ENCODE measurements at places on chromosomes 16 and 17. TPM values are rescaled to one million over a fixed set of nuclear protein-coding genes. Genes with fewer than 3 reads are reported as not detected.

DNA sequence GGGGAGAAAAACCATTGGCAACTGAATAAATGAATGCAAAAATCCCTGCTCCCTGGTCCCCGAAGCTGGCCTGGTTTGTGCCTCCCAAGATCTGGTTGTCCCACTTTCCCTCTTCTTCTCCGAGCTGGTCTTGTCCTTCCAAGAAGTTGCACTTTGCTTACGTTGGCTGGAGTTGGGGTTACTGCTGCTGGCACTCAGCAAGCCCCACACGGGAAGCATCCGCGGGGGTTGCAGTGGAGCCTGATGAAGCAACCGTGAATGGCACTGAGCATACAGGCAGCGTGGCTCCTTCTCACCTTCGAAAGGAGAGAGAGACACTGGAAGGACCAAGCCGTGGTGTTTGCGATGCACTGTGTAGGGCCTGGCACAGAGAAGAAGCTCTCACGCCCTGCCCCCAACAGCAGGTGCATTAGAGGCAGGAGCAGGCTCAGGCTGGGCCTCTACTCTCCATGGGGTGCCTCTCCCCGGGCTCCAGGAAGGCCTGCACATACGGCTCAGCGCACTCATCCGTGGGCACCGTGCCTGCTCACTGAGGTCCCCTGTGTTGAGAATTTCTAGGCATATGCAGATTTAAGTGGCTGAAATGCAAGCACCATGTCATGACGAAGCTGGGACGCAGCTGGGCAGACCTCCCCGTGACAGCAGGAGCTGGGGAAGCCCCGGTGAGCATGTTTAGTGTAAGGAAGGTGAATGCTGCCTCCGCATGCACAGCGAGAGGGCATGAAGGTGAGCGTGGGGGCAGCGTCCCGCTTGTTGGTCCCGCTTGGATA is 12.1 kb downstream of the CA5A start:
- no peak overlapping the region for H3K4me3 ChIP-seq
- no peak overlapping the region for H3K27ac ChIP-seq
- H3K27me3 ChIP-seq, result peaks cover 17% of the 10 kb centered on the region
- no peaks in the 10 kb centered on the region for H3K36me3 ChIP-seq

- no peak overlapping the region for H3K27ac ChIP-seq
- DNase-seq, result no peak
- peaks cover 1% of the 10 kb centered on the region for H3K36me3 ChIP-seq
- no peak overlapping the region for H3K4me3 ChIP-seq
These were observed 161.0 kb downstream of the CCDC182 start for GRCh38 chr17:57584050-57584551.

DNA sequence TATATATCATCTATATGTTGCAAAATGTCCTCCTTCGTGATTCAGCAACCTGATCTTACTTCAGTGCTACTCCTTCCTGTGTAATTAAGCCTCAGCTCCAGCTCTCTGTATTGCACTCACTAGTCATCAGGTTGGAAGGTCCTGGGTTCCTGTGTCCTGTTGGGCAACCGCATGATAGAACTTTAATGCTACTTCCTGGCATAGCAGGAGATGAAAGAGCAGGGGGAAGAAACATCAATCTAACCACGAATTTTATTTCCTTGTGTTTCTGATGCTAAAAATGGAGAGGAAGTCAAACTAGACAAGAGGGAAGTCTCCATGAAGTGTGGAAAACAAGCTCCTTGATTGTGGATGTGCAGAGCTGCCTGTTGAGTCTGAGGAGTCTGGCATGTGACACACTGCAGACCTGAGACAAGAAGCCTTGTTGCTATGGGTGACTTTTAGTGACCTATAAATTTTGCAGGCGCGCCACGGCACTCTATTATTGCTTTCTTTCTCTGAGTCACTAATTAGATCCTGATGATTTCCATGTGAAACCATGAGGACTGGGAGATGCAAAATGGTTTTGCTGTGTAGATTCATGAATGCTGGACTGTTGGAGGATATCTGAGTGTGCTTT is 25.6 kb downstream of the IGSF6 start:
- no peaks in the 10 kb centered on the region for H3K27me3 ChIP-seq
- peak overlapping the region; percentile 71 for H3K27ac ChIP-seq
- peak overlapping the region; percentile 8 for H3K4me3 ChIP-seq
- H3K4me1 ChIP-seq, result peaks cover 55% of the 10 kb centered on the region

- no peak overlapping the region for H3K4me3 ChIP-seq
- peaks cover 45% of the 10 kb centered on the region for H3K4me1 ChIP-seq
- H3K27ac ChIP-seq, result peak overlapping the region; percentile 53
- no peaks in the 10 kb centered on the region for H3K27me3 ChIP-seq
These were observed 4.8 kb upstream of the LASP1NB start for GRCh38 chr17:38920374-38921291.

- no peak overlapping the region for H3K4me3 ChIP-seq
- H3K4me1 ChIP-seq, result no peaks in the 10 kb centered on the region
- H3K27me3 ChIP-seq, result peaks cover 18% of the 10 kb centered on the region
These were observed 56.7 kb downstream of the TBX4 start for GRCh38 chr17:61508912-61509311.

- no peak for DNase-seq
- peaks cover 50% of the 10 kb centered on the region for H3K36me3 ChIP-seq
These were observed 103.4 kb downstream of the ZNF778 start for GRCh38 chr16:89320782-89321501.

GRCh38 chr17:40177275-40177874 is at the start of gene RAPGEFL1:
Gene RAPGEFL1, plus strand, starts transcription at chr17:40177470. Its CDS starts 392 bp downstream, at chr17:40177862.
- H3K27ac ChIP-seq, result peak within 1 kb of the TSS; percentile 28
- no peaks in the 10 kb centered on the region for H3K27me3 ChIP-seq
- peaks cover 22% of the 10 kb centered on the region for H3K36me3 ChIP-seq
- H3K4me3 ChIP-seq, result peak within 1 kb of the TSS; percentile 18
- peak; percentile 88 for DNase-seq

GRCh38 chr17:75128694-75129505 is 2.6 kb downstream of the NT5C start:
- DNase-seq, result no peak
- no peak overlapping the region for H3K4me3 ChIP-seq
- H3K36me3 ChIP-seq, result peaks cover 36% of the 10 kb centered on the region
- no peaks in the 10 kb centered on the region for H3K27me3 ChIP-seq
- no peak overlapping the region for H3K27ac ChIP-seq
- peaks cover 50% of the 10 kb centered on the region for H3K4me1 ChIP-seq

GRCh38 chr16:75216576-75216975 is 2.2 kb upstream of the CTRB1 start:
- DNase-seq, result no peak
- no peak overlapping the region for H3K27ac ChIP-seq
- no peaks in the 10 kb centered on the region for H3K36me3 ChIP-seq
- H3K27me3 ChIP-seq, result no peaks in the 10 kb centered on the region
- H3K4me3 ChIP-seq, result no peak overlapping the region
- peaks cover 19% of the 10 kb centered on the region for H3K4me1 ChIP-seq

DNA sequence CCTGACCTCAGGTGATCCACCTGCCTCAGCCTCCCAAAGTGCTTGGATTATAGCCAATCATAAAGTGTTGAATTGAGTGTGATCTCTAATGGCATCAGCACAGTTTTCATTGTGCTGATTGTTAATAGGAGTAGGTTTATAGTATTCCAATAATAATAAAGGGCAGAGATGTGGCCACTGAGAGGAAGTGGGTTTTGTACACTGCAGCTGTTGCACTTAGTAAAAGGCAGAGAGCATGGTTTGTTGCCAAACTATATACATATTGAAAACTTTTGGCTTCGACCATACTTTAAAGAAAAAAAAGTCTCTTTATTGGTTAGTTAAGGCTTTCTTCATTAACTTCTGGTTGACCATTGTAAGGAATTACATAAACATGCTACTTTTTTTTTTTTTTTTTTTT is 185.9 kb downstream of the CDK5R1 start:
- DNase-seq, result no peak
- peaks cover 2% of the 10 kb centered on the region for H3K4me1 ChIP-seq
- H3K27me3 ChIP-seq, result peaks cover 4% of the 10 kb centered on the region
- H3K27ac ChIP-seq, result no peak overlapping the region

DNA sequence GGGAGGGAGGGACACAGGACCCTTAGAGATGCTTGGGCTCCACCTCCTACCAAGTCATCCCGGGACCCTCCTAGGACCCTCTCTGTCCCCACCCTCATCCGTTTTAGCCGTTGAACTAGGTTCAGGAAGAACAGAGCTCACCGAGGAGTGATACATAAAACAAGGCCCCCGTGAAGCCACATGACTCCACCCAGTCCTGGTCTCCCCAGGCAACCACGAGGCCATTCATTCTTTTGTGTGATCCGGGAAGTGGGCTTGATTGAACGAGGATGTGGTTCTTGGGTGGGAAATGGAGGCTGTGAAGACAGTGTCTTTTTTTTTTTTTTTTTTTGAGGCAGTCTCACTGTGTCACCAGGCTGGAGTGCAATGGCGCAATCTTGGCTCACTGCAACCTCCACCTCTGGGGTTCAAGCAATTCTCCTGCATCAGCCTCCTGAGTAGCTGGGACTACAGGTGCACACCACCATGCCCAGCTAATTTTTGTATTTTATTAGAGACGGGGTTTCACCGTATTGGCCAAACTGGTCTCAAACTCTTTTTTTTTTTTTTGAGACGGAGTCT is 14.8 kb downstream of the TRARG1 start:
- H3K4me3 ChIP-seq, result peak overlapping the region; percentile 60
- peaks cover 72% of the 10 kb centered on the region for H3K4me1 ChIP-seq
- peaks cover 10% of the 10 kb centered on the region for H3K36me3 ChIP-seq
- H3K27ac ChIP-seq, result peak overlapping the region; percentile 99
- H3K27me3 ChIP-seq, result peaks cover 12% of the 10 kb centered on the region
- peak; percentile 96 for DNase-seq

- H3K4me3 ChIP-seq, result no peak overlapping the region
- H3K27me3 ChIP-seq, result no peaks in the 10 kb centered on the region
- no peak for DNase-seq
- no peaks in the 10 kb centered on the region for H3K36me3 ChIP-seq
- peaks cover 5% of the 10 kb centered on the region for H3K4me1 ChIP-seq
These were observed 15.0 kb downstream of the C16orf46 start for GRCh38 chr16:81061871-81062608.

GRCh38 chr16:62715701-62716100 is 679.5 kb upstream of the CDH8 start:
- no peaks in the 10 kb centered on the region for H3K36me3 ChIP-seq
- H3K27me3 ChIP-seq, result no peaks in the 10 kb centered on the region
- no peak overlapping the region for H3K27ac ChIP-seq
- no peaks in the 10 kb centered on the region for H3K4me1 ChIP-seq
- DNase-seq, result no peak

DNA sequence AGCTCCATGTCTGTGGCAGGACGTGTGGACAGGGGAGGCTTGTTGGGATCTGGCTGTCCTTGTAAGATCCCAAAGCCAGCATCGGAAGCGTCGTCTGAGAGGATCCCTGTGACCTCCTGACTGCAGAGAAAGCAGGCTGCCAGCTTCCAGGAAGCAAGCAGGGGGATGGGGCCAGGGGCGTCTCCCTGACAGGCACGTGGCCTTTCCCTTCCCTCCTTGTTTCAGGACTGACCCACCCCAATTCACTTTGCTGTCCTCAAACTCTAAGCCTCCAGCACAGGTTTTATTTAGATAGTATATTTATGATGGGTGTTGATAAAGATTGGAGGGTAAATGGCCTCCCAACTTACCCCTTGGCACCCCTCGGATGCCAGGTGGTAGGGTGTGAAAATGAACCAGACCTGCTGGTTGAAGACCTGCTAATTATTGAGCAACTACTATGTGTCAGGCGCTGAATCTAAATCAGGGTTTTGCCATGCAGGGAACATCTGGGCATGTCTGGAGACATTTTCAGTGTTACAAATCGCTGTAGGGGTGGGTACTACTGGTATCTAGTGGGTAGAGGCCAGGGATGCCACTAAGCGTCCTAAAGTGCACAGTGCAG is 24.5 kb downstream of the SOCS1 start:
- no peak for DNase-seq
- peak overlapping the region; percentile 98 for H3K27ac ChIP-seq
- H3K36me3 ChIP-seq, result no peaks in the 10 kb centered on the region
- H3K4me1 ChIP-seq, result peaks cover 85% of the 10 kb centered on the region
- no peaks in the 10 kb centered on the region for H3K27me3 ChIP-seq

- no peaks in the 10 kb centered on the region for H3K36me3 ChIP-seq
- DNase-seq, result no peak
- H3K4me1 ChIP-seq, result peaks cover 4% of the 10 kb centered on the region
These were observed 167.1 kb downstream of the BANP start for GRCh38 chr16:88118376-88118775.

DNA sequence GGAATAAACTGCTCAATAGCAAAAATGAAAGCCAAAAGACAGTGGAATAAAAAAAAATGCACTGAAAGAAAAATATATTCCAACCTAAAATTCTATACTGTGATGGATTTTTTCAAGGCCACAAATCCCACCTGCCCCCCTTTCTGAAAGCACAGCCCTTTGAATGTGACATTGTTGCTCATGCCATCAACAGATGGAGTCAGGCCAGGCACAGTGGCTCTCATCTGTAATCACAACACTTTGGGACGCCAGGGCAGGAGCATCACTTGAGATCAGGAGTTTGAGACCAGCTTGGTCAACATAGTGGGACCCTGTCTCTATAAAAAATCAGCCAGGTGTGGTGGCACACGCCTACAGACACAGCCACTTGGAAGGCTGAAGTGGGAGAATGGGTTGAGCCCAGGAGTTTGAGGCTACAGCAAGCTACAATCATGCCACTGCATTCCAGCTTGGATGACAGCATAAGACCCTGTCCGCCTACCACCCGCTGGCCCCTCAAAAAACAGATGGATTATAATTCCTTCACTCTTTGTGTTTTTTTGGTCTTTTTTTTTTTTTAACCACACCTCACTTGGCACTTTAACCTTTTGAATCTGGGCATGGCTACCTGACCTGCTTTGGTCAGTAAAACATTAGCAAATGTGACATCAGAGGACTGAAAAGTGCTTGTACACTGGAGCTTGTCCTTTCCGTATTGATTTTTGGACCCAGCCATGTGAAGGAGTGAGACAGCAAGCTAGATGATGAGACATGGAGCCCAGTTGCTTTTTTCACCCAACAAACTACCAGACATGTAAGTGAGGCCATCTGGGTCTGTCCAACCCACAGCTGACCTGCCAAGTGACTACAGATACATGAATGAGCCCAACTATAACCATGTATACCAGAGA is 36.3 kb downstream of the GLG1 start:
- H3K27ac ChIP-seq, result no peak overlapping the region
- no peak overlapping the region for H3K4me3 ChIP-seq
- H3K27me3 ChIP-seq, result no peaks in the 10 kb centered on the region
- no peak for DNase-seq
- peaks cover 30% of the 10 kb centered on the region for H3K4me1 ChIP-seq
- H3K36me3 ChIP-seq, result peaks cover 15% of the 10 kb centered on the region

GRCh38 chr16:76360404-76360803 is 83.2 kb downstream of the CNTNAP4 start:
- no peaks in the 10 kb centered on the region for H3K36me3 ChIP-seq
- H3K4me3 ChIP-seq, result no peak overlapping the region
- no peak for DNase-seq
- H3K27ac ChIP-seq, result no peak overlapping the region
- H3K4me1 ChIP-seq, result no peaks in the 10 kb centered on the region
- no peaks in the 10 kb centered on the region for H3K27me3 ChIP-seq

- peaks cover 37% of the 10 kb centered on the region for H3K36me3 ChIP-seq
- peaks cover 4% of the 10 kb centered on the region for H3K4me1 ChIP-seq
- DNase-seq, result no peak
- H3K4me3 ChIP-seq, result no peak overlapping the region
These were observed 23.2 kb downstream of the CPPED1 start for GRCh38 chr16:12780467-12780866.

CBFA2T3 gene
- not detected for total RNA-seq

TNP2 gene
- not detected for total RNA-seq

SPNS2 gene
- 4.2 TPM for total RNA-seq

VTN gene
- not detected for total RNA-seq

FAM20A gene
- total RNA-seq, result not detected
